ENCODE measurements at places on chromosomes 13 and 19.

DNA sequence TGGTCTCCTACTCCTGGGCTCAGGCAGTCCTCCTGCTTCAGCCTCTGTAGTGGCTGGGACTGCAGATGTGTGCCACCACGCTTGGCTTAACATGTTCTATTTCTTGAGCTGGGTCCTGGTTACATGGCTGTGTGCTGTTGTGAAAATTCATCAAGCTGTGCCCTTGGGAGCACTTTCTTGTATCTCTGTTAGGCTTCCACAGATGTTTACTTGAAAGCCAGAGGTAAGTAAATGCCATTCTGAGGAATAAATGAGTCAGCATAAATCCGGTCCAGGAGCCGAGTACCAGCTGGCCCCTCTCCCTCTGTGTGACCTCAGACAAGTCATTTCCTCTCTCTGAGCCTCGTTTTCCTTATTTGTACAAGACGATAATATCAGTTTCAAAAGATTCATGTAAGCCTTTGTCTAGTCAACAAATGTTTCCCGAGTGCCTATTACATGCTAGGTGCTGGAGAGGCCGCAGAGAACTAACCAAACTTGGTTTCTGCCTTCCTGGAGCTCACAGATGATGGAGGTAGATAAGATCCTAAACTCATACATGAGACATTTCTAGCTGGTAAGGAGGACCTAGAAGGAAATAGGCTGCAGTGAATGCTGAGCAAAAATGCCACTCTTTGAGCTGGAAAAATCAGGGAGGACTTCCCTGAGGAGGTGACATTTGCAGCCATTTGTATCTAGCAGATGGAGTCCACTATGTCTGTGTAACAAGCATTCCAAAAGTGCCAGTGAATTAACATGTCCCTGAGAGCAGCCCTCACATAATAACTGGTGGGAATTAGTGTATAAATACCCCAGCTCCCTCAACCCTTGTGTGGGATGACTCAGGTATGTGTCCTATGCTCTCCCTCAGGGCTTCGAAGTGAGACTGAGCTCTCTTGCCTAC, 2.7 kb upstream of the RASAL3 start:
- DNase-seq, result peak; percentile 79

DNA sequence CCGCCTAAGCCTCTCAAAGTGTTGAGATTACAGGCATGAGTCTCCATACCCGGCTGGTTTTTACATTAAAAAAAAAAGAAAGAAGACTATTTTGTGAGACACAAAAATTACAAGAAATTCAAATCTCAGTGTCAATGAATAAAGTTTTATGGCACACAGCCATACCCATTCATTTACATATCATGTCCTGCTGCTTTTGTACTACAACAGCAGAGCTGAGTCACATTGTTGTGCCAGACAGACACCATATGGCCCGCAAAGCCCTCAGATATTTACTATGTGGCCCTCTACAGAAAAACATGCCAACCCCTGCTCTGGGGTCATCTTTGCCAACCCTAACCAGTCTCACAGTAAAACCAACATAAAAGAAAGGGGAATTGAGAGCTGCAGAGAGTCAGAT, 5.3 kb downstream of the SMIM7 start:
- no peak for DNase-seq

- DNase-seq, result no peak
These were observed 303.5 kb downstream of the TBC1D4 start for GRCh38 chr13:75178436-75178835.

DNA sequence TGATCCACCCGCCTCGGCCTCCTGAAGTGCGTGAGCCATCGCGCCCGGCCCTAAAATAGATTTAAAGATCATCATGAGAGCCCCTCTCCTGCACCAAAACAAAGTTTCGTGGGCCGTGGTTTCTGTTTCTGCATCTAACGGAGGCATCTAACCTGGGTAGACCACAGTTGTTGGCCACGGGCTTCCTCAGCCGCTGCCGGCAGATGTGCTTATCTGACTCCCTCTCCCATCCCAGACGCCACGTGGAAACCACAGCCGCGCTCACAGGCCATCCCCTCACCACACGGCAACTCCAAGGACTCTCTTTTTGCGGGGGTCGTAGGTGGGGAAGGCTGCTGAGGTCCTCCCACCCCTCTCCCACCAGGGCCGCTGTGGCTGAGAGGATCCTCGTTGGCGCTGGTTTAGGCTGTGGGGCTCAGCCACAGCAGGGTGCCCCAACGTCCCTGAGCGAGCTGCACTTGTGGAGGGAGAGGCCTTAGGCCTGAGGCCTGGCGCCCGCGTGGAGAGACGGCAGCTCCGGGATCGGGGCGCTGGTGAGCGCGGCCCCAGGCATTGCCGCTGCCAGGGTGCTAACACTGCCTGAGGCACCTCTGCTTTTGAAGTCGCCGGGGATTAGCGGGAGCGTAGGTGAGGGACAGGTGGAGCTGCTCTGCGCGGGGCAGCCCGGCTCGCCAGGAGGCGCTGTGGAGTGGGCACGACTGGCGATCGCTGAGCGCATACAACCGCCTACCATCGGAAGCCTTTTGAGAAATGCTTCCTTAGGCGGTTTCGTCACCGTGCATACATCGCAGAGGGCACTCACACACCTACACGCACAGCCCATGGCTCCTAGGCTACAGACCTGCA, 8.9 kb downstream of the ZSCAN1 start:
- no peak for DNase-seq

- DNase-seq, result no peak
These were observed 8.3 kb upstream of the KLF16 start for GRCh38 chr19:1871630-1872029.

GRCh38 chr19:23770672-23771250, 12.1 kb upstream of the ZNF681 start:
- no peak for DNase-seq

DNA sequence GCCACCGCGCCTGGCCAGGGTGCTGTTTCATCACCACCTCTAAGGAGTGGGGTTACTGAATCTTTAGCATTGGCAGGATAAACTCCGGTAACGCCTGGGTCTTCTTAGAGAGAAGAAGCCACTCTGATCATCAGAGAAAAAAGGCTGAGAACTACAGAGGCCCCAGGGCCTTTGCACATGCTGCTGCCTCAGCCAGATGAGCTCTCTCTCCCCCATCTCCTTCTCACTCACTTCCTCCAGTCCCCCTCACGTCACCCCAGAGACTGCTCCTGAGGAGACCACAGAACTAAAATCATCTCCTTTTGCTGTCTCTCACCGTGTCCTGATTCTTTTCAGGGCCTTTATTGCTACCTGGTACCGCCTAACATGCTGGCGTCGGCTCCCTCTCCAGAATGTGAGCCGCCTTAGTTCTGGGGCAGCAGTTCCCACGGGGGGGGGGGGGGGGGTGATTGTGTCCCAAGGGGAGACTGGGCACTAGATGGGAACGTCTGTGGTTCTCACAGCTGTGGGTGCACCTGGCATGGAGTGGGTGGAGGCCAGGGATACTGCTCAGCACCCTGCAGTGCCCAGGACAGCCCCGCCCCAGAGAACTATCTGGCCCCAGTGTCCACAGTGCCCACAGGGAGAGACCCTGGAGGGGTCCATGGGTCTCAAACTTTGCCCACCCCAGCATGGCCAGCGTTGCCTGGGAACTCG, 5.1 kb upstream of the DIRAS1 start:
- no peak for DNase-seq

GRCh38 chr13:110346661-110347067, 39.6 kb downstream of the COL4A2 start:
- no peak for DNase-seq

GRCh38 chr13:37863708-37864107, 5.9 kb downstream of the TRPC4 start:
- DNase-seq, result no peak

- no peak for DNase-seq
These were observed 7.3 kb downstream of the IRS2 start for GRCh38 chr13:109779074-109779473.

- DNase-seq, result peak; percentile 34
These were observed 15.1 kb downstream of the RAB20 start for GRCh38 chr13:110546378-110546777.

DNA sequence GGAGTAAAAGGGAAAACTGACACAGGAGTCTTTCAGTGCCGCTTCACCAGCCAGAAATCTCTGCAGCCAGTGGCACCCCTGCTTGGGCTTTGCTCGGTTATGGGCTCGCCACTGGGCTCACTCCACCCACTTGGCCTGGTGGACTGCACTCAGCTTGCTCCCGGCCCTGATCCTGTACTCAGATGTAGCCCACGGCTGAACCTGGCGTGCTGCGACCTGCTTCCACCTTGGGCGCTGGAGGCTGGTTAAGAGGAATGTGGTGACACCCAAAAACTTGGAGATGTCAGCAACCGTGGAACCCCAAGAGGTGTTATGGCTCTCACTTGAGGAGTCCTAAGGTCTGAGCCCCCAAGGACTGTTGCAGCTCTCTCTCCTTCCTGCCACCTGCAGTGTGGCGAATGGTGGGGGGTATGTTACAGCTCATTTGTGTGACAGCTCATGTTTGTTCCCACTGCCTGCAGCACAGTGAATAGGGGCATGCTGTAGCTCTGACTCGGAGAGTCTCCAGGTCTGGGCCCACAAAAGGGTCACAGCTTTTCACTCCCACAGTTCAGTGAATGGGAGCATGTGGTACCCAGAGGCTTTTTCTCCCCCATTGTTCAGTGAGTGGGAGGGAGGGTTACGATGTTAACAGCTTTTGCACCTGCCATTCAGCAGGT, 1124.5 kb upstream of the ATXN8OS start:
- DNase-seq, result no peak

- no peak for DNase-seq
These were observed 8.0 kb downstream of the ELL start for GRCh38 chr19:18513868-18514267.

DNA sequence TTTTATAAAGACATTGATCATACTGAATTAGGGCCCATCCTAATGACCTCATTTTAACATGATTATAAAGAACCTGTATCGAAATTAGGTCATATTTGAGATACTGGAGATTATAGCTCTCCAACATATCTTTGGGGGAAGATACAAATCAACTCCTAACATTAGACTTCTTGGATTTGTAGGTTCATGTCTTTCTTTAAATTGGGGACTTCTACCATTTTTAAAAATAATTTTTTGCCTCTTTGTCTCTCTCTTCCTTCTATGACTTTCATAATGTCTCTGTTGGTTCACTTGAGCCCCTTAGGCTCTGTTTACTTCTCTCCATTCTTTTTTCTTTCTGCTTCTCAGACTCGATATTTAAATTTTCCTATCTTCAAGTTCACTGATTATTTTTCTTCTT, 57.2 kb downstream of the RNF17 start:
- no peak for DNase-seq

- no peak for DNase-seq
These were observed 553.6 kb upstream of the ATXN8OS start for GRCh38 chr13:69553976-69554375.

GRCh38 chr19:8307400-8307964, 676 bp downstream of the CD320 start:
- peak; percentile 49 for DNase-seq

- DNase-seq, result no peak
These were observed 121.2 kb downstream of the ZNF737 start for GRCh38 chr19:20444202-20444885.

- peak; percentile 75 for DNase-seq
These were observed 10.3 kb upstream of the EDNRB start for GRCh38 chr13:77928909-77929308.

DNA sequence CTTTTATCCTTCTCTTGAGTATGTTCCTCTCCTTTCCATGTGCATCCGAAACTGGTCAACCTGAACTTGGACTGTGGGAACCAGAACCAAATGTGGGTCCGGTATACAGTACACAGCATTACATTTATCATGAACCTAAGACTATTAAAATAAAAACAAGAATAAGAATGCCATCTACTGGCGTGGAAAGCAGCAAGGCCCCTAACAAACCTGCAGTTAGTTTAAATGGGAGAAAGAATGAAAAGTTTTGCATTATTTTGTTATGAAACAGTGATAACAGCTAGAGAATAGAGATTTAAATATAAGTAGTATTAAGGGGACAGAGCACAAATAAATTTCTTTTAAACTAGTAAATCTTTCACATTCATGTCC, 159.5 kb downstream of the RBM26 start:
- DNase-seq, result peak; percentile 13

DNA sequence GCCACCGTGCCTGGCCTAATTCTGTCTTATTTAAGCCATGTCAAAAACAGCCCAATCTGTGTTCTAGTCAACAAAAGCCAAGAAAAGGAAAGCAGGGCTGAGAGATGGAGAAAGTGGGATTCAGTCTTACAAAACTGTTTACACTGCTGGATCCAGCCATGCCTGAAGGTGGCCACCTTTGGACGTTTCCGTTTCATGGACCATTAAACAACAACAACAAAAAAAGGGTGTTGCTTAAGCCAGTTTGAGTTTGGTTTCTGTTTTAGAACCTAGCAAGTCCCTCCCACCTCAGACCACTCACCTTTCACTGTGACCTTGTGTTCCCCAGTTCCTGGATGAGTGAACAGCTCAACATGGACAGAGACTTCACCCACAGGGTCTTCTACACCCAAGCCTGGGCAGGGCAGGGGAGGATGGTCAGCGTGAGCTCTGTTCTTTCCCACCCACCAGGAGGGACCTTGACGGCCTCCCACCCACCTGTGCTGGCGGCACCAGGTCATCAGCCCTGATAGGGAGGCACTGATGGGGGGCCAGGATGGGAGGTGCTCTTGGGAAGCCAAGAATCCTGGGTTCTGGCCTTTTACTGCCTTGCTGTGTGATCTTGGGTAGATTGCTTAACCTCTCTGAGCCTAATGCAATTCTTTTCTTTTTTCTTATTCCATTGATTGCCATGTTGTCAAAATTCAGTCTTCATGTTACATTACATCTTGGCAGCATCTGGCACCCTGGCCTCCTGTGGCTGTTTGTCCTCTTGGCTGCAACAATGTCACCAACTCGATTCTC, 56.2 kb downstream of the COLGALT1 start:
- DNase-seq, result no peak

DNA sequence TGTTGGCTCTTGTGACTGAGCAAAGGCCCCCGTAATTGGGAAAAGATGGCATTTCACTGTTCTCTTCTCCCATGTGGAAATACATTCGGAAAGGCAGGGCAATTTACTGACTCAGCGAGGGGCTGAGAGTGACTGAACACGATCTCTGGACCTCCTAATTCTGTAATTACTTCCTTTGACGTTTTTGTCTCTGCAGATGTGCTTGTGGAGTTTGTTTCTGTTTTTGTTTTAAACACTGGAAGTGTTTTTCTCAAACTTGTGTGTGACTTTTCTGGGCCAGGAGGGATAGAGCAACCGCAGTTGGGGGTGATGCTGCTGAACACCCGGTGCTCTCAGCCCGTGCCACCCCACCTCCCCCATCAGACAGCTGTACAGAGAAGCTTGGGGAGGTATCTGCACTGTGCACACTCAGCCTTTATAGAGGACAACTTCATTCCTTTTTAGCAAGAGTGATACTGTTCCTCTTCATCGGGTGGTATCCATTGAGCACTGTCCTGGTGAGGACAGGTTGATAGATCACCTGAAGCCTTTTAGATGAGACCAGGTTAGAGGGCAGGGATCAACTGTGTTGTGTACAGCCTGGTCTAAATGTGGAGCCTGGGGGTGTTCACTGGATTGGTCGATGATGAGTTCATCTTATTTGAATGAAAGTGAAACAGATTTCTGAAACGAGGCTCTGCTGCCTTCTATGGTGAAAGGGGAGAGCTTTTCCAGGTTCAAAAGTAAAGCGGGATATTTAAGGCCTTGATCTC, 117.4 kb downstream of the ESD start:
- DNase-seq, result no peak

GRCh38 chr13:20590561-20590960, 23.6 kb downstream of the IFT88 start:
- no peak for DNase-seq

- DNase-seq, result no peak
These were observed 111.3 kb downstream of the ZNF486 start for GRCh38 chr19:20278342-20278741.

- no peak for DNase-seq
These were observed 37.9 kb downstream of the ZFR2 start for GRCh38 chr19:3830621-3831589.

- no peak for DNase-seq
These were observed 4.3 kb upstream of the NUP62 start for GRCh38 chr19:49933643-49934042.

GRCh38 chr19:17055636-17056035, 19.6 kb downstream of the HAUS8 start:
- no peak for DNase-seq
